AG08396 (cell line): ENCODE measurements at places on chromosomes 5 and 9.

DNA sequence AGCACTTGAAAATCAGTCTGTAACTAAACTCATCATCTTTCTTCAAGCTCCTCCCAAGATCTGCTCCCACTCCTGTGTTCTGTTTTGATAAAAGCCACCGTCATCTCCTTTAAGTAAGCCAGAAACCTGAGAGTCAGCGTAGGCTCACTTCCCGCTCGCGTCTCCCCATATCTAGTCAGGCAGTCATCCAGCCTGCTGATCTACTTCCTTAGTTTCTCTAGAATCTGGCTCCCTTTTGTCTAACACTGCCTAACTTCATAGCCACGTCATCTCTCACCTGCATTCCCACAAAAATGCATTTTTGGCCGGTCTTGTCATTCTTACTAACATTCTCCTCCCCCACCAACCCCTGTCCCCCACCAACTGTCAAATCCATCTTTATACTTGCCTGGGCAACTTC is 3.0 kb upstream of the TJP2 start:
- no peak for DNase-seq

DNA sequence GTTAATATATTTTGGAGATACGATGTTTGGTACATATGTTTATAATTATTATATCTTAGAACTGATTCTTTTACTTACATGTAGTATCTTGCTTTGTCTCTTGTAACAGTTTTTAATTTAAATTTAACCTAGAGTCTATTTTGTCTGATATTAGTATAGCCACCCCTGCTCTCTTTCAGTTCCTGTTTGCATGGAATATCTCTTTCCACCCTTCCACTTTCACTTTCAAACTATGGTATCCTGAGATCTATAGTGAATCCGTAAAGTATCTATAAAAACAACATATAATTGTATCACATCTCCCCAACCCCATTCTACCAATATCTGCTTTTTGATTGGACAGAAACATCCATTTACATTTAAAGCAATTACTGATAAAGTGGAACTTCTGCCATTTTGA is 7.2 kb downstream of the IRGM start:
- DNase-seq = no peak

- no peak for DNase-seq
Observed at GRCh38 chr9:36046923-36047322, 10.2 kb downstream of the RECK start.

DNA sequence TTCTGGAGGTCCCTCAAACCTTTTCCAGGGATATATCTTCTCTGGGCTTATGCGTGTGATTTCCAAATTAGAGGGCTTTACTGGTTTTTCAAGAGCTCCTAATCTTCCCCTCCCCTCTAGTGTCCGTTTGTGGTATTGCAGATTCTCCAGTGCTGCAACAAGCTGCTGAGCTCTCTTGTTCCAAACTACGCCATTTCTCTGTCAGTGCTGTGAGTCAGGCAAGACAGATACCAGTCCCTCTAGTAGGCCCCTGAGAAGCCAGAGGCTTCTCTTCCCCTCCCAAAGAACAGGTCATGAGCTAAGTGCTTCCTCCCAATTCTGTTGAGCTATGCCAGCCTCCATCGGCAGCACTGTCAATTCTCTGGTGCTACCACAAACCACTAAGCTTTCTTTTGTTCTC is 149.5 kb downstream of the FANCC start:
- DNase-seq = peak; percentile 72

DNA sequence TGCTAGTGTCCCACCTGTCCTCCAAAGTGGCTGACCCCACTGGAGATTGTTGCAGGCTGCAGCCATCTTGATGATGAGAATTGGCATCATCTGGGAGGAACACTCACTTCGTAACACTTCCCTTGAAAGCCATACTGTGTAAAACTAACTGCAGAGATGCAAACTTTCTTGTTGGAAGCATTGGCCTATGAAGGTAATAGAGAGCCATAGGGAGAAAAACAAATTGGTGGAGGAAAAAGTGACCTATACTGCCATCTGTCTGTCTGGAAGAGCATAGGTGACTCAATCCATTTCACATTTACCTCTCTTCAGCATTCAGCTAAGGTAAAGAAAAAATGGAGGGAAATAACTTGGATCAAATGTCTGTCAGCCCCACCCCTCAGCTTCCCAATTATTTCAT is 473.4 kb downstream of the NTRK2 start:
- DNase-seq = no peak

DNA sequence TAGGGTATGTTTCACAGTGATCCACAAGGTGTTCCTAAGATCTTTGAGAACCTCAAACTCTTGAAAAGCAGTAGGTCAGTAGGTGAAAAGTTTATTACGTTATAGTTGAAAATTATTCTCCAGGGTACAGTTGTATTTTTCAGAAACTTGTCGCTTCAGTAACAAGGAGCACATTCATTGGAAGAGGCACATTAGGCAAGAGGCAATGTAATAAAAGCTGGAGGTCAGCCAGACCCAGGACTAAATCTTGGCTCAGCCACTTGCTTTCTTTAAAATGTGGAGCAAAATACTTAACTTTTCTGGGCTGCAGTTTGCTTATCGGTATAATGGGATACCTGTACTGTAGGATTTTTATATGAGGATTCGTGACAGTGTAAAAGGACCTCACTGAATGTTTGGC is 45.6 kb downstream of the TLE4 start:
- no peak for DNase-seq

DNA sequence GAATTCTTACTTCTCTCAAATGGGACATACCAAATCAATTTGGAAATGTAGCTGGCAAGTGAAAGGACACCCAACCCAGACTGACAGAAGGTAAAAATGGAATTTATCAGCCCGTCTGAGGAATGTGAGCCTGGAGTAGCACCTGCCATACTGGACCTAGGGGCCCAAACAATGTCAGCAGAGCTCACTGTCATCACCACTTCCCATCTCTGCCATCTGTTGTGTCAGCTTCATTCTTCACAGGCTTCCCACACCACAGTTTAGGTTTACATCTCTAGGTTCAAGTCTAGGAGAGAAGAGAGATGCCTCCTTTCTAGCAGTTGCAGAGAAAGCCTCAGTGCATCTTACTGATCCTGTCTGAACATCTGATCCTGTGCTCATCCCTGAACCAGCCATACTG is 222.4 kb downstream of the DOCK8 start:
- DNase-seq = no peak

- DNase-seq = no peak
Observed at GRCh38 chr9:133968428-133968827, 23.7 kb downstream of the VAV2 start.

- DNase-seq = no peak
Observed at GRCh38 chr5:14599476-14600127, 18.0 kb downstream of the OTULINL start.

DNA sequence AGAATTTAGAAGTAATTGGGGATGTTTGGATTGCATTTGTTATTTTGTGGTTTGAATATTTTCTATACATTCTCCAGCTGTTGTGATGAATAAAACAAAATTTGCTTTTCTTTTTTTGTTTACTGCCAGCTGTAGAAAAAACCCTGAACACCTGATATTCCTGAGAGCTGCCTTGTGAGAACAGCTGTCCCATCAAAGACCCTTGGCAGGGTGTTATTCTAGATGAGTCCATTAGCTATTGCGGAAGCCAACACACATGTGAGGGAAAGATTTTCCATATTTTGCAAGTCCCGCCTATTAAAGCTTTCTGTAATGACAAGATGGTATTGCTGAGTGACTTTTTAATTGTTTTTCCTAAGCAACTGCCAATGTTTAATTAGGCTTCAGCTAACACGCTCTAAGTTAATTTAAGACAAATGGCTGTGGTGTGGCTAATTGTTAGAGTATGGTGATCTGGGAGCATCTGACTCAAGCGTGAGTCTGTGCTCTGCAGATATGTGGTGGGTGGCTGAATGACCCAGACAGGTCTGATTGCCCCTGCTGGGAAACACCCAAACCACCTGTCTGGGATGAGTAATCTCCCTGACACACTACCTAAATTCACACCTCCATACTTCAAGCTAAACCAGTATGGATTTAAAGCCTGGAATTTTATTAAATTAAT is 86.5 kb upstream of the PRLR start:
- DNase-seq = no peak
